SJCRH30 (cell line): ENCODE measurements at places on chromosomes 5 and 9.

DNA sequence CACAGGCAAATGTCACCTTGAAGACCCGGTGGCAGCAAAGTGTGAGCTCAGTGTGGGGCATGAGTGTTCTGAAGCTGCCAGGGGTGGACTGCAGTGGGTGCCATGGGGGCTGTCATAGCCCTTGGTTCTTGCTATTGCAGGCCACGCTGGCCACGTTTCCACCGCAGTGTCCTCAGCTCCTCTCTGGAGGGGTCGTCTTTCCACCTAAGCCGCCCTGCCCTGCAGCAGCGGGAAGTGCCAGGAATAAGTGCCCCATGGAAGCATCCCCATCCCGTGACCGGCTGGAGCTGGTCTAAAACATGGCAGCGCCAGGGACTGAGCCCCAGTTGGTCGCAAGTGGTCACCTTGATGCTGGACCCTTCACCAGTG lies 6.9 kb downstream of the OBP2B start:
- DNase-seq: no peak

DNA sequence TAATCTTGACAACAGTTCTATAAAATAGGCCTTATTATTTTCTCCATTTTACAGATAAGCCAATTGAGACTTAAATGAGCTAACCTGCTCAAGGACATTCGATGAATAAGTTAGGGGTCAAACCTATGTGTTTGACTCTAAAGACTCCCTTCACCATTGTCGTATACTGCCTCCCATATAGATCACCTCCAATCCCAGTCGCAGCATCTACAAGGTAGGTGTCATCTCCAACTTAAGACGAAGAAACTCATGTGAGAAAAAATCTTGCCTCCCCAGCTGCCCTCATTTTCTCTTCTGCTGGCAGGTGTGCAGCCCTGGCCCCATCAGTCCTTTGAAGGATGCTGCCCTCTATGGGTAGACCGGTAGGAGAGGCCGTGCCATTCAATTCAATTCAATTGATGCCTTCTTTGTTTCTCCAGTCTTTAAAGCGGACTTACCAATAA lies 75.2 kb upstream of the SMARCA2 start:
- DNase-seq: peak; percentile 37

DNA sequence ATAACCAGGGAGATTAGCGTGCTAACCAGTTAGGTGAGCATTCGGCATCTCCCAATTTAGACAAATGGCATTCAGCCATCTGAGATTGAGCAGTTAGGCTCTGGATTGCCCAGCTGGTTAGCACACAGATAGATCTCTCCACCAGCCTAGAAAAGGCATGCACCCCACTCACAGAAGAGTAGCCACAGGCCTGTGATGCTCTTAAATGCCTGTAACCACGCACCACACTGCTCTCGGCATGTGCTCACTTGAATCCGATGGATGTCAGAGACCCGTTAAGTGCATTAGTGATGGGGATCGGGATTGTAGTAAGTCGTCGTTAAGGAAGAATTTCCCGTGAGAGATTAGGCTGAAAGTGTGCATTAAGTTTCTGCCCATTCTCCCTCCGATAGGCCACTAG lies 23.0 kb downstream of the MARCHF6 start:
- DNase-seq: no peak

- DNase-seq: no peak
These were observed 190.9 kb downstream of the ICE1 start for GRCh38 chr5:5613261-5613990.

- DNase-seq: peak; percentile 76
These were observed 7.5 kb upstream of the RAPGEF1 start for GRCh38 chr9:131747352-131747751.

- no peak for DNase-seq
These were observed 1.2 kb upstream of the MZB1 start for GRCh38 chr5:139390639-139391569.

DNA sequence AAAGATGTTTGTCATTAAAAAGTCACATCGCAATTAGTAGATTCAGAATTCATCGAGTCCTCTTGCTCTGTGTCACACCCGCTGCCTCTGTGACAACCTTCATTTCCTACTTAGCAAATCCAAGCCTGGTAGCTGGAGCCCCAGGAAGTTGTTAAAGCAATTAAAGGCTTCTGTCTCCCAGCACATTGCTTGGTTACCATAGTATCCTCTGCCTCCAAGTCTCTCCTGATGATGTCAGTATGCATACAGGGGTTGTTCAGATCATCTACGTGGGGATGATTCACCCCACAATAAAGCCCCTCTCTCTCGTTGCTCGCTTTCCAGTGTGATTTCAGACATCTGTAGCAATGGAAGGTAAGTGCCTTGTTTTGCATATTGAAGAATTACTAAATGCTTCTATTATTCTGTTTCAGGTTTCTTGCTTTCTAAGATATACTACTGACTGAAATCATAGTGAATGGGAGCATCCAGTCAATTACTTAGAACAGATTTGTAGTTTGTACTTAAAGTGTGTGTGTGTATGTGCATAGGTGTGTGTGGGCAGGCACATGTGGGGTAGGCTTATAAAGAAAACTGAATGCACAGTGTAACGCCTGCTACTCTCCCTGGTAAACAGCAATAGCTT lies 52.9 kb downstream of the PAM start:
- peak; percentile 53 for DNase-seq

GRCh38 chr9:34634551-34635248 lies 2.9 kb downstream of the SIGMAR1 start:
- no peak for DNase-seq

DNA sequence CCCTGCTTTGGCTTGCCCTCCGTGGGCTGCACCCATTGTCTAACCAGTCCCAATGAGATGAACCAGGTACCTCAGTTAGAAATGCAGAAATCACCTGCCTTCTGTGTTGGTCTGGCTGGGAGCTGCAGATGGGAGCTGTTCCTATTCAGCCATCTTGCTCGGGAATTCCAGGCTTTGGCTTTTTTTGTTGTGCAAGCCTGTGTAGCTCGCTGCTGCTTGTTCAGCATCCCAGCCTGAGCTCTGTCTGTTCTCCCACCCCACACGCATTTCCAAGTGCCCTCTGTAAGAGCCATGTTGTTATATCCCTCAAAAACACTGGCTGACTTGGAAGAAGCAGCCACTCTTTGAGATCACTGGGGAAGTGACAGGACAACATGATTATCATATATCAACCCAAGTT lies 101.6 kb upstream of the DPYSL3 start:
- no peak for DNase-seq

DNA sequence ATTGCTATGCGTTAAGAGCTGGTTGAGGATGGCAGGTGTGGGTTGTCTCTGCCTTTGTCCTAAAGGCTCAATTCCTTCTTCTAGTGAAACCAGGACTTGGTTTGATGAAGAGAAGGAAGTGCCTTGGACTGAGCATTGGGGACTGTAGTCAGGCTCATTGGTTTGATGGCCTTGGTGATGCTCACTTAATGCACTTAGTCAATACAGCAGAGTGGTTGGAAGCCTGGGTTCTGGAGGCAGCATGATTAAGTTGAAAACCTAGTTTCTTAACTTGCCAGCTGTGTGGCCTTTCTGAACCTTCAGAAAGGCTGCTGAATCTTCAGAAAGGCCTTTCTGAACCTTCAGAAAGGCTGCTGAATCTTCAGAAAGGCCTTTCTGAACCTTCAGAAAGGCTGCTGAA lies 52.4 kb downstream of the PTTG1 start:
- DNase-seq: no peak

DNA sequence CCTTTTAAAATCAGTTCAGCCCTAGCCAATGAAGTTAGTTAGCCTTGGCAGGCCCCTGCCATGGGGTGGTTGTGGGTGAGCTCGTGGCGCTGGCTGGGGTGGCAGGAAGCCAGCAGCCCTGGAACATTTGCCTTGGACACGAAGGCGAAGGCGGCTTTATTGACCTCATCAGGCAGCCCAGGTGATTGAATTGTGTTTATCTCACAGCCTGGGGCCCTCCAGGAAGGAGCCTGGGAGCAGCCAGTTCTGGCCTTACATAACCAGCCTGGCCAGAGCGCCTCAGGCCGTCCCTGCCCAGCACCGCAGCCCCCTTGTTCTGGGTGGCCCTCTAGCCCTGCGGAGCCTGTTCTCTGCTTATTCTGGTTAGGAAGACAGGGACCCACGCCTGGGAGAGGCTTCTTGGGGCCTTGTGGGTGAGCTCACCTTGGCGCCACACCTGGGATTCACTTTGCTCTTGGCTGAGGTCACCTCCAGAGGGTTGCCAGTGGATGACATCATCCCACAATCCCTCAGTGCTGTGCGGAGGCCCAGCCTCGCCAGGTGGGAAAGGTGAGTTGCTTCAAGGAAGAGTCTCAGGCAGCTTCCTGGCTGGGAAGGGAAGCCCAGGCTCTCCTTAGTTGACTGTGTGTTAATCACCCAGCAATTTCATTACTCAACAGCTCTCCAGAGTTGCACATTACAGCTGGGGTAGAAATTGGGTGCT lies 54.4 kb upstream of the RPL26L1 start:
- peak; percentile 25 for DNase-seq

DNA sequence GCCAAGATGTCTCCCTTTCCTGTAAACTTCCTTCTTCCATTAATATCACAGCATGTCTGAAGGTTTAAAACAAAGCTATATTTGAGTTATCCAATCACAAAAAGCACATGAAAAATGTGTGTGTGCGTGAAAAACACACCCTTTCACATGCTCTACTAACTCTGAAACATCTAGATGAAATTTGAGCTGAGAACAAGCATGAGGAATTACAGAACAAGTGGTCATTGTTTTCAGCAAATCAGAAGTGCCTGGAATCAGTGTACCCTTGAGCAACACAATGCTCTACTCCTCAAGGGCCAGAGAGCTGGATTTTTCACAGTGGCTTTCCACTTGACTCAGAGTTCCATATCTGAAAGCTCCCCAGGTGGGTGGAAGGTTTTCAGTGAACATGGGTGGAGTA lies 255.9 kb downstream of the PSAT1 start:
- no peak for DNase-seq

GRCh38 chr9:137023583-137023991 lies 4.5 kb downstream of the ABCA2 start:
- peak; percentile 88 for DNase-seq

GRCh38 chr5:56447232-56447631 lies 214.1 kb upstream of the ANKRD55 start:
- no peak for DNase-seq

DNA sequence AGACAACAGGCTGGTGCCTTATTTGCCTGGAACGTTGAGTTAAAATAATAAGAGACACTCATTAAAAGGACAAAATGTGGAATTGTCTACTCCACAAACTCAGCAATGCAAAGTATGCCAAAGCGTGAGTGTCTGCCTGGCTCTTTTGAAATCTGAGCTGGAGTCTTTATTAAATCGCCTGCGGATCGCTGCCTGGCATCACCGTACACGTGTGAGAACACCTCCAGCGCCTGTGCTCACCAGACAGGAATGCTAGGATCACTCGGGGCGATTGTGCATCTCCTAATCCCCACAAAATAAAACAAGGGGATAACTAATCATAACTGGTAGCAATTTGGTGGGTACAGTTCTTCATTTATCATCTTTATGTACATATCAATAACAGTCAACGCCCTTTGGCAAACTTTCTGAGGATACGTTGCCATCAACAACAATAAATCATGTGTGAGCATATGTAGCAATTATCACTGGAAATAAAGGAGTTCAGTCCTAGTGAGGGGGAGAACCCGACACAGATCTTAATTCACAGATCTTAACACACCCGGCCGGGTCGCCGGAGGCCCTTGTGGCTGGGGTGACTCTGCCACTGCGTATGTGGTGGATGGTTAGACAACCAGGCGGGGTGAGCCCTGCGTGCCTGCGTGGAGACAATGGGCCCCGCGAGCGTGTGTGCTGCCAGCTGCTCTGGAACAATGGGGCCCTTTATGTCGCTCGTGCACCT lies 284.9 kb upstream of the IRX1 start:
- peak; percentile 91 for DNase-seq

DNA sequence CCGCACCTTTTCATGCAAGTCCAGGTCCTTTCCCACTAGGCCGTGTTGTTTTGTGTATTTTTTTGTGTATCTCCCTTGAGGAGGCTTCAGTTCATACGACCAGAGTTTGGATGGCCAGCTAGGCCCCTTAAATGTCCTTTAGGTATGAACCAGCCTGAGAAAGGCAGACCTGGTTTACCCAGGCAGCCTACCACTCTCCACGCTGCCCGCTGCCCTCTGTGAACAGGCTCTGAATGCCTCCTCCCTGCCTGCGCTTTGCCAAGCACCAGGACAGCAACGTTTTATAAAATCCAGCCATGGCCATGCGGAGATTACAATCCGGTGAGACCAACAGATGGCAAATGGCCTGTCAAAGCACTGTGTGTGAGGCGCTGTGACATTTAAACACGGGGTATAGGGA lies 626 bp upstream of the CLTB start:
- DNase-seq: no peak

GRCh38 chr5:74482990-74483389 lies 157.5 kb downstream of the ENC1 start:
- no peak for DNase-seq

DNA sequence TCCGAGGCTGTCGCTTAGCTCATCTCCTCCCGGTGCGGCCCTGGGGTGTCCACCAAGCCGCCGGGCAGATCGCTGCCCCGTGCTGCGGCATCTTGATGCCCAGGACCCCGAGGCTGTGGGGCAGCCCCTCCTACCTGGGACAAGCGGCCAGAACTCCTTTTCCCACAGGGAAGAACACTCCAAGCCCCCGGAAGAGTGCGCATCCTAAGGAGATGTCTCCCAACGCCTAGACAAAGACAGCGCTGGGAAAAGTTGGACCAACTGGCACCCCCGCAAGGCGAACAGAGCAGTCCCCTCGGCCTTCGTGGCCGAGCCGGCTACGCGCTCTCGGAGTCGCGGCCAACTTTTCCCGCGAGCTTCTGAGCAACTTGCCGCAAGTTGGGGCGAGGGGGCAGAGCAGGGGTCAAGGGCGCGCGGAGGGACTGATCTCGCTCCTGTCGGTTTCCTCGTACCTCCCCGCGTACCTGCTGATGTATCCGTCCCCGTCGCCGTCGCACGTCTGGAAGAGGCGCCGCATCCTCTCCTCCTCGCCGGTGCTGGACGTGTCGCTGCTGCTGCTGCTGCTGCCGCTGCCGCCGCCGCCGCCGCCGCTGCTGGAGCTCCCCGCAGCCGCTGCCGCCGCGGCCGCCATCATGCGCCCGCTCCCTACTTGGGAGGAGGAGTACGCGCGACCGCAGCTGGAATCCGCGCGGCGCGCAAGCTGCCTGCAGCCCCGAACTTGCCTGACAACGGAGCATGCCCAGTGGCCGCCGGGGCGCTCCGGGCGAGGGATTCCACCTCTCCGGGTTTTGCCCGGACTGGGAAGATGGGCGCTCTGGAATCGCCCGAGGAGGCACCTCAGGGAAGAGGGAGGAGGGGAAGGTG lies at the start of gene MCC:
TSS of gene MCC (minus strand) at position 673 of the 864 bp plus-strand sequence.
- peak; percentile 86 for DNase-seq

DNA sequence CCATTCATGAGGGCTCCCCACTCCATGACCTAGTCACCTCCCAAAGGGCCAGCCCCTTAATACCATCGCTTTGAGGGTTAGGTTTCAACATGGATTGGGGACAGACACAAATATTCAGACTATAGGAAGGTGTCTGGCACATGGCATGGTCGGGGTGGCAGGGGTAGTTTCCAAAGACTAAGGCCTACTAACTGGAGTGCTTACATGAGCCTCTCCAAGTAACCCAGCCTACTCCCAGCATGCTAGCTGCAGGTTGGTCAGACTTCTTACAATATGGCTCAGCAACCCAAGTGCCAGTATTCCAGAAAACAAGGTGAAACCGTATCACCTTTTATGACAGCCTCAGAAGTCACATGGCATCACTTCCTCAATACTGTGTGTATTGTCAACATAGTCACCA lies 19.9 kb upstream of the OTULINL start:
- no peak for DNase-seq
